Cardiac muscle cell (in vitro differentiated cells and primary cell): ENCODE measurements at places on chromosomes 5 and 9. TPM values are rescaled to one million over a fixed set of nuclear protein-coding genes. Genes with fewer than 3 reads are reported as not detected.
A peak's percentile ranks its signal among the peaks of the same experiment; 100 is the strongest.

- H3K27me3 ChIP-seq, result no peaks in the 10 kb centered on the region
- no peak overlapping the region for H3K4me3 ChIP-seq
- peak overlapping the region; percentile 21 for H3K27ac ChIP-seq
- DNase-seq, result no peak
These were observed 61.1 kb downstream of the DPYSL3 start for GRCh38 chr5:147448766-147449165.

- H3K36me3 ChIP-seq, result no peaks in the 10 kb centered on the region
- no peak overlapping the region for H3K4me3 ChIP-seq
- H3K27me3 ChIP-seq, result no peaks in the 10 kb centered on the region
- peak; percentile 85 for DNase-seq
- no peaks in the 10 kb centered on the region for H3K4me1 ChIP-seq
- H3K27ac ChIP-seq, result no peak overlapping the region
These were observed 89.7 kb upstream of the CCNG1 start for GRCh38 chr5:163347671-163348070.

GRCh38 chr9:131853434-131853833 lies 113.6 kb upstream of the RAPGEF1 start:
- H3K27ac ChIP-seq, result no peak overlapping the region
- H3K36me3 ChIP-seq, result no peaks in the 10 kb centered on the region
- H3K4me1 ChIP-seq, result no peaks in the 10 kb centered on the region
- H3K27me3 ChIP-seq, result no peaks in the 10 kb centered on the region
- DNase-seq, result no peak

DNA sequence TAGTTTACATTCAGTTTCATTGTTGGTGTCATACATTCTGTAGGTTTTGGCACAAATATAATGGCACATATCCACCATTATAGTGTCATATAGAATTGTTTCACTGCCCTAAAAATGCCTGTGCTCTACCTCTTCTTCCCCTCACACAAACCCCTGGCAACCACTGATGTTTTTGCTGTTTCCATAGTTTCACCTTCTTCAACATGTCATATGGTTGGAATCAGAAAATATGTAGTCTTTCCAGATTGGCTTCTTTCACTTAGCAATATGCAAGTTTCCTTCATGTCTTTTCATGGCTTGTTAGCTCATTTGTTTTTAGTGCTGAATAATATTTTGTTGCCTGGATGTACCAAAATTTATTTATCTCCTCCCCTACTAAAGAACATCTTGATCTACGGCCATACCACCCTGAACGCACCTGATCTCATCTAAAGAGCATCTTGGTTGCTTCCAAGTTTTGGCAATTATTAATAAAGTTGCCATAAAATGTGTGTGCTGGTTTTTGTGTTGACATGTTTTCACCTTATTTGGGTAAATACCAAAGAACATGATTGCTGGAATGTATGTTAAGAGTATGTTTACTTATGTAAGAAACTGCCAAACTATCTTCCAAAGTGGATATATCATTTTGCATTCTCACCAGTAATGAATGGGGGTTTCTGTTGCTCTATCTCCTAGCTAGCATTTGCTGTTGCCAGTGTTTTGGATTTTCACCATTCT lies 17.0 kb upstream of the CDK20 start:
- no peak overlapping the region for H3K4me3 ChIP-seq
- no peaks in the 10 kb centered on the region for H3K4me1 ChIP-seq
- H3K27ac ChIP-seq, result no peak overlapping the region
- no peaks in the 10 kb centered on the region for H3K27me3 ChIP-seq

TMEM215 gene
- total RNA-seq, result not detected in 2 replicates

DNA sequence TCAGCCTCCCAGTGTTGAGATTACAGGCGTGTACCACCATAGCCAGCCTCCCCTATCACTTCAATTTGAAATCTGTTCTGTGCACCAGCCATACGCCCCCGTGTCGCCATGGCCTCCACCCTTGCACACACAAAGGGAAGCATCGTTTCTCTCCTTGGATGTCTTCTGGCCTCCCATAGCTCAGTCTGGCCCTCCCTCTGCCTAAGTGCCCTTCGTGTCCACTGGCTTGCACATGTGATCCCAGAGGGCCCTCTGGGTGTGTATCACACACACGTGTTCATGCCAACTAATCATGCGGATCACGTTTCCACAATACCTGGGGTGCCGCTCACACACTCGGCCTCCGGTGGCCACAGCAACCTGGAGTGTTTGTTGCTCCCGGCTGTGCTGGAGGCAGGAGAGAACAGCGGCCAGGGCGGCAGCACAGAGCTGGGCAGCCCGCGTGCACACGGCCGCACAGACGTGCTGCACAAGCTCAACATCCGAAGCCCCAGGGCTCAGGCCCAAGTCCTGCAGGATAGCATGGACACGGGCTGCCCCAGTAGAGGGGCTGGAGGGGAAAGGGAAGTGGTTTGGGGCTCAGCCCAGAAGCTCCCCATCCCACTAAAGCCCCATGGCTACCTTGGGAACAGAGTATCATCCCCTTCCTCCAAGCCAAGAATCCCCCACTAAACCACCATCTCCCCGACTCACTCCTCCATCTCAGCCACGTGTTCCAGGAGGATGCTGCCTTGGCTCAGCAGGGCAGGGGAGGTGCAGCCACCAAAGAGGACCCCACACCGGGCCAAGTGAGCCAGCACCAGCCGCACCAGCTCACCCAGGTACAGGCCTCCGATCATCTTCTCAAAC lies 10.9 kb downstream of the HK3 start:
- H3K4me1 ChIP-seq, result no peaks in the 10 kb centered on the region
- H3K4me3 ChIP-seq, result no peak overlapping the region
- H3K27ac ChIP-seq, result no peak overlapping the region
- H3K27me3 ChIP-seq, result no peaks in the 10 kb centered on the region

ORM1 gene
- total RNA-seq, result not detected in 2 replicates

DNA sequence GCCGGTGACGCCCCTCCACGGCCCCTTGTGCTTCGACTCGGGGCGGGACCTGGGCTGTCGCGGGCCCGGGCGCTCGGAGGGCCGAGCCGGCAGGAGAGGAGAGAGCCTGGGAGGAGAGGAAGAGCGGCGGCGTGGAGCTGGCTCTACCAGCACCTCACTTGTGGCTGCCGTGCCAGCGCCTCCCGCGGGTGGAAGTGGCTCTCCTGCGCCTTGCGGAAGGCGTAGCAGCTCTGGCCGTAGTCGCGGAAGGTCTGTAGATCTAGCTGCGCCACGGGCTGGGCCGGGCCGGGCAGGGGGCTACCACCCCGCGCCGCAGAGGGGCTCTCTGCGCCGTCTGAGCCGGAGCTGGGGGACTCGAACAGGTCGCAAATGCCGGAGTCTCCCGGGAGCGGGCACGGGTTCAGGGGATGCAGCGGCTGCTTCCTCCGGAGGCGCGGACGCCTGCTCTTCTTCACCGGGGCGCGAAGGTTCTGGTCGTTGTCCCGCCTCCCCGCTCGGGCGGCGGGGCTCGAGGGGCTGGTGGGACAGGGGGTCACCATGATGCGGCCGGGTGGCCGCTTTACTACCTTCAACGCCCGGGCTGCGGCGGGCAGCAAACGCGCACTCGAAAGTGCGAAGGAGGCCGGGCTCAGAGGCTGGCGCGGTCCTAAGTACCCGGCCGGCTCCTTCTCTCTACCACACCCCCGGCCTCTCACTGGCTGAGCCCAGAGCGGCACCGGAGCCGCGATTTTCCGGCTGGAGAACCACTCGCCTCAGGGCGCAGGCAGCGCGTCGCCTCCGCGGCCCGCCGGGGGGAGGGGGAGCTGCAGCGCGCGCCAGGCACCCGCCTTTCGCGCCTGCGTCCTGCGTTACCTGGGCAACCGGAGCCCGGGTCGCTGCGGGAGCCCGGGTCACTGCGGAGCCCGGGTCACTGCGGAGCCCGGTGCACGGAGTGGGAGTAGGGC lies at the start of gene CCNO:
CCNO (minus strand) TSS at position 624 of the 944 bp plus-strand sequence; CDS start at position 539, 85 bp downstream.
- peaks cover 100% of the 10 kb centered on the region for H3K27me3 ChIP-seq
- peaks cover 4% of the 10 kb centered on the region for H3K4me1 ChIP-seq
- peak; percentile 82 for DNase-seq
- H3K36me3 ChIP-seq, result no peaks in the 10 kb centered on the region
- peak within 1 kb of the TSS; percentile 39 for H3K4me3 ChIP-seq
- no peak within 1 kb of the TSS for H3K27ac ChIP-seq

CDH10 gene
- 1.6 and 4.6 TPM in 2 replicates for total RNA-seq

GRCh38 chr5:164000819-164001218 lies 495.4 kb downstream of the MAT2B start:
- DNase-seq, result no peak
- no peaks in the 10 kb centered on the region for H3K36me3 ChIP-seq
- no peak overlapping the region for H3K4me3 ChIP-seq
- H3K27ac ChIP-seq, result no peak overlapping the region

DNA sequence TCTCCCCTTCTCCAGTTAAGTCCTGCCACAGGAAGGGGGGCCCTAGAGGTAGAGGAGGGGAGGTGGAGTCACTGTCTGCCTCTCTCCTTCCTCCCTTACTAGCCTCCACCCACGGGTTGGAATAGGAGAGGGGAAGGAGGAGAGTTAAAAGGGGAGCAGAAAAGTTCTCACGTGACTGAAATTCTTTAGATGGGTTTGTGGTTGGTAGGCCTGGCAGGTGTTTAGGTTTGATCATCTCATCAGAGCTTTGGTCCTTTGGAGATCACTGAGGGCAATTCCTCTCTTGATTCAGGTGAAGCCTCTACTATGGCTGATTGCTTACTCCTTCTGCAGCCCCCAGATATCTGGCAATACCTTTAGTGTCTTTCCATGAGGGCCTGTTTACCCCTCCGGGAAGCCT lies 24.9 kb upstream of the C5orf63 start:
- no peaks in the 10 kb centered on the region for H3K27me3 ChIP-seq
- H3K36me3 ChIP-seq, result no peaks in the 10 kb centered on the region
- no peak overlapping the region for H3K4me3 ChIP-seq
- no peak for DNase-seq

FOXD4L6 gene
- 0.60 TPM in 1 of 2 replicates, not detected in the other for total RNA-seq

COL15A1 gene
- total RNA-seq, result 0.39 and 0.74 TPM in 2 replicates

UNC5A gene
- 0.86 and 1.4 TPM in 2 replicates for total RNA-seq

DNA sequence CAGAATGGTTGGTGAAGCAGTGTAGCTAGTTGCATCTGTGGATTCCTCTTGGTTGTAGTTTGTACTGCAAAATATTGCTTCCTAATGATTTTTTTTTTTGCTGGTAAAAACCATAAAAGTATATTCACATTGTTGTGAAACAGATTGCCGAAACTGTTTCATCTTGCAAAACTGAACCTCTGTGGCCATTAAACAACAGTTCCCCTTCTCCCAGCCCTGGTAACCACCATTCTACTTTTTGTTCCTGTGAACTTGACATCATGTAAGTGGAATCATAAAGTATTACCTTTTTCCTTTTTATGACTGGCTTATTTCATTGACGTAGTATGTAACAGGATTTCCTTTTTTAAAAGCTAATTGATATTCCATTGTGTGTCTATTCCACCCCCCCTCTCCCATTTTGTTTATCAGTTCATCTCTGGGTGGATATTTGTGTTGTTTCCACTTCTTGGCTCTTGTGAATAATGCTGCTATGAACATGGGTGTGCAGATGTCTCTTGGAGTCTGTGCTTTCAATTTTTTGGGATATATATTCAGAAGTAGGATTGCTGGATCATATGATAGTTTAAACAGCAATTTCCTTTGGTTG lies 11.8 kb downstream of the SUB1 start:
- H3K27ac ChIP-seq, result no peak overlapping the region
- DNase-seq, result no peak
- no peaks in the 10 kb centered on the region for H3K4me1 ChIP-seq

- no peaks in the 10 kb centered on the region for H3K36me3 ChIP-seq
- H3K27me3 ChIP-seq, result no peaks in the 10 kb centered on the region
- H3K4me3 ChIP-seq, result no peak overlapping the region
- no peaks in the 10 kb centered on the region for H3K4me1 ChIP-seq
These were observed 393.7 kb downstream of the CDK5RAP2 start for GRCh38 chr9:120186276-120186675.

RLN2 gene
- 0.92 TPM in 1 of 2 replicates, not detected in the other for total RNA-seq

DNA sequence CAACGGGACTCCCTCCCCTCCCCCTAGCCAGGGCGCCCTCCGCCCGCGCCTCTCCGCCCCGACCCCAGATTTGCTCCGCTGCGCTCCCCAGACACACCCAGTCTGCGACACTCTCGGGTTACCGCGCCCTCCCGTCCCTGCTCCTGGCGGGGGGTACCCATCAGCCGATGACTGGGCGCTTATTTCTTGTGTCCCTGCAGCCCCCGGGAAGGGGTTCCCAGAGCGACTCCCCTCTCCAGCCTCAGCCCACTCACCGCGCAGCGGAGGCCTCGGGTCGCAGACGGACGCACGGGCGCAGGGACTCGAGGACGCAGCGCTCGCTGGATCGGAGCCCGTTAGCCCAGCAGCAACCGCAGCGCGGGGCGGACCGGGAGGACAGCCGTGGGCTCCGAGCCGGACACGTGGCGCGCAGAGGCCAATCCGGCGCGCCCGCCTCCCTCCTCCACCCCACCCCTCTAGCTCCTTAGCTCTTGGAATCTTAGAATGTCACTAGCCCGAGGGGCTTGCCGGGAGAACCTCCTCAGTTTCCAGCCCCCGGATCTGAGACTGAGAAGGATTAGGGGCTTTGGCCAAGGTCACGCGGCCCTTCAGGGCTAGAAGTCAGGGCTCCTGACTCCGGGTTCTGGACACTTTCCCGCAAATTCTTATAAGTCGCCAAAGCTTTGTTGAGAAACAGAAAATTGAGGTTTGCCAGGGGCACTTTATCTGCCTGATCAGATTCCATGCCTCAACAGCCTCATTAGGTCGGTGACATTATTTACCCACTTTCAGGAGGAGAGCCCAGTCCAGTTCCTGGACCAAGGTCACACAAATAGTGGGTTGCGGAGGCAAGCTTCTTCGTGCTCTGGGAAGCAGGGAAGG lies at the start of gene ANXA6:
ANXA6 (minus strand) TSS at position 354 of the 861 bp plus-strand sequence. CDS start 9,878 bp downstream, outside the sequence.
- peaks cover 57% of the 10 kb centered on the region for H3K4me1 ChIP-seq
- DNase-seq, result peak; percentile 87
- peak within 1 kb of the TSS; percentile 86 for H3K4me3 ChIP-seq
- no peaks in the 10 kb centered on the region for H3K36me3 ChIP-seq
- H3K27me3 ChIP-seq, result no peaks in the 10 kb centered on the region

DNA sequence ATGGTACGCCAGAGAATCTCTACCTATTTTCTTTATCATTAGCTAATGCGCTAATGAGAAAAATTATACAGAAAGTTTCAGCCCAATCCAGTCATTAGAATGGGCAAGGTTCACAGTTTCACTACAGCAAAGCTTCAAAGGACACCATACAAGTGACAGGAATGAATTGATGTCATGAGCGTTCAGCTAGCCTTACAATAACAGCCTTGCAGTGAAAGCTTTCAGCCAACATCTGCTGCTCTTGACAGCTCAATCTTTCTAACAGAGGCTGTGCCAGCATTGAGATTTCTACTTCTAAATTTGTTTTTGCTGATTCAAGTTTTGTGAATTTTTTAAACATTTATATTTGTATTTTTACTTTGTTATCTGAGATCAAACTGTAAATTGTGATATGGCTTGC lies 302.4 kb upstream of the FAM174A start:
- DNase-seq, result no peak
- H3K4me3 ChIP-seq, result no peak overlapping the region
- H3K27me3 ChIP-seq, result no peaks in the 10 kb centered on the region
- H3K4me1 ChIP-seq, result no peaks in the 10 kb centered on the region
